Activated naive CD4-positive, alpha-beta T cell treated with Interleukin-2 at 50 U/mL for 16 hours (primary cell): ENCODE measurements at places on chromosomes 13 and 19.

- no peak for DNase-seq
These were observed 15.5 kb downstream of the BTBD2 start for GRCh38 chr19:1999856-2000515.

DNA sequence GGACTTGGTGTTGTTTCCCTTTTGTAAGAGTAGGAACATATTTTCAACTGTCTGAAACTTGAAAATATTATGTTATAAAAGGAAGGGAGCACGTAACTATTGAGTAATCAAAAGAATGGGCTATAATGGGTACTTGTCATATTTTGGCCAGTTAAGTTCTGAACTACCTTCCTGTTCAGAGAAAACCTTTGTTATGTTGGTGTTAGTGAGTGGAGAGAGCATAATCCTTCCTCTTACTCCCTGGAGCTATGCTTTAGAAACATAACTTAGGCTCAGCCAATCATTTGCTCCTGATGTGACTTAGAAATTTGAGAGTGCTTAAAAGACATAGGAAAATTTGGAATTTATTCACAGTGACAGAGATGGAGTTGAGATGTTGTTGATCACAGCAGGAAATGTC lies 482.5 kb upstream of the SPRY2 start:
- DNase-seq: no peak

DNA sequence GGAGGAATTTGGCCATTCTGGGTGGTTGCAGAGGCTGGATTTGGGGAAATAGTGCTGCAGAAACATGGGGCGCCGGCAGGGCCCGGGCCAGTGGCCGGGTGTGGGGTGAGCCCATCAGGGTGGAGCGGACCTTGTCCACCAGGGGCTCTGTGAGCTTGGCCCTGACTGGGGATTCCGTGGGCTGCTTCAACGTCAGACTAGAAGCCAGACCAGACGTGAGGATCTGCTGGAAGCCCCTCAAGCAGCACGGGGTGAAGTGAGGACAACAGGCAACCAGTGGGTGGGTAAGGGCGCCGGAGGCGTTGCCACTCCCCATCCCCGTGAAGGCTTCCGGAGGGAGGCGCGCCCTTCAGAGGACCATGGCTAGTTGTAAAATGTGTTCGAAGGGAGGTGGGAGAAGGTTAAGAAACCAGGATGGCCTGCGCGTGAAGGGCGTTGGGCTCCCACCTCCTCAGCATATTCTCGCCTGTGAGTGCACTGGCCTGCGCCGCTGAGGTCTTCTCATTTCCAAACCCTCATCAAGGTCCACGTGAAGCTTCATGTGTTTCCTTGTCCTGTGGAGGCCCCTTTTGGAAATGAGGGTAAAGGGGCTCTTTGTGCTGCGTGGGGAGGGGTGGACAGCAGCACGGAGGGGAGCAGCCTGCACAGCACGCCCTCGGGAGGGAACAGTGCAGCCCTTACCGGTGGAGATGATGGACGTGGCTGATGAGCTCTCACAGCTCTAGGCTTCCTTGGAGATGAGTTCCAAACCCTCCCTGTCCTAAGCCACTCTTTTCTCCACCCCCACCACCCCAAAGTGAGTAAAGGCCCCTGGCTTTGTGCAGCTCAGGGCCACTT lies 8.3 kb downstream of the TEX29 start:
- DNase-seq: no peak

DNA sequence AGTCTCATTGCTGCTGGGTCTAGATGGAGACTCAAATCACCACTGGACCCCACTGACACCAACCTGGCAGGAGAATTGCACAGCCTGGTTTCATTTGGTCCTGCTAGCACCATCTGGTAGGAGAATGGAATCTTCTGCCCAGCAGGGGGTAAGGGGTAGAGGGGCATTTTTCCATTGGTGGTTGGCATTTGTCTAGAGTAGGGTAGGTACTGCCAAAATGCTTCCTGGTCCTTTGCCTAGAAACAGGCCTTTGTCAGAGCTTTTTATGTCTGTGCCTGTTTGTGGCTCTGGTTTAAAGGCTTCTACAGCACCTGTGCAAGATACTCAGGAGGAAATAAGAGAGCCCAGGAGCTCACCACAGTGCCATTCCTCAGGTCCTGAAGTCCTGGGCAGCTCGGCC lies 121.3 kb downstream of the KCTD12 start:
- no peak for DNase-seq

GRCh38 chr19:51121257-51121656 lies 3.4 kb upstream of the SIGLEC9 start:
- no peak for DNase-seq

GRCh38 chr13:49305792-49306425 lies 58.2 kb downstream of the CDADC1 start:
- DNase-seq: no peak

DNA sequence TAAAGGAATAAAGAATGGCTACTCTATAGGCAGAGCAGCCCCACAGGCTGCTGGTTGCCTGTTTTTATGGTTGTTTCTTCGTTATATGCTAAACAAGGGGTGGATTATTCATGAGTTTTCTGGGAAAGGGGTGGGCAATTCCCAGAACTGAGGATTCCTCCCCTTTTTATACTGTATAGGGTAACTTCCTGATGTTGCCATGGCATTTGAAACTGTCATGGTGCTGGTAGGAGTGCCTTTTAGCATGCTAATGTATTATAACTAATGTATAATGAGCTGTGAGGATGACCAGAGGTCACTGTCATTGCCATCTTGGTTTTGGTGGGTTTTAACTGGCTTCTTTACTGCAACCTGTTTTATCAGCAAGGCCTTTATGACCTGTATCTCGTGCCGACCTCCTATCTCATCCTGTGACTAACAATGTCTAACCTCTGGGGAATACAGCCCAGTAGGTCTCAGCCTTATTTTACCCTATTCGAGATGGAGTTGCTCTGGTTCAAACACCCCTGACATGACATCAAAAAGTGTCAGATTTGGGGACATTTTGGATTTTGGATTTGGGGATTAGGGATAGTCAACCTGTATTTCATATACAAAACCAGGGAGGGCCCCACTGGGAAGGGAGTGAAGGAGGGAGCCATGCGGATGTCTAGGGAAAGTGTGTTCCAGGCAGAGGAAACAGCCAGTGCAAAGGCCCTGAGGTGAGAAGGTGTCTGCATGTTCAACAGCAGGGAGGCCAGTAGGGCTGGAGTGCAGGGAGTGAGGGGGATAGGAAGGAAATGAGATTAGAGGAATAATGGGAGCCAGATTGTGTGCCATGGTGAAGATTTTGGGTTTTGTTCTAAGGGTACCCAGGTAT lies 10.9 kb downstream of the FXYD5 start:
- no peak for DNase-seq

DNA sequence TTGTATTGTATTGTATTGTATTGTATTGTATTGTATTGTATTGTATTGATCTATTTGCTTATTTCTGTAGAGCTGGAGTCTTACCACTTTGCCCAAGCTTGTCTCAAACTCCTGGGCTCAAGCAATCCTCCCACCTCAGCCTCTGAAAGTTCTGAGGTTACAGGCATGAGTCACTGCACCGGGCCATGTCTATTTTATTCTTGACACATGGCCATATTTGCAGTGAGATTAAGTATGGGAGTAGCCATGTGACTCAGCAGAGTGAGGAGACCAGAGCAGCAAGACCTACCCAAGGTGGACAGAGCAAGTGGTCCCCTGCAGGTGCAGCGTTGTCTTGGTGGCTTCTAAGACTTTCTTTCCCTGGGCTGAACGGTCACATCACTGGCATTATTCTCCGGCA lies 49.1 kb upstream of the UBAC2 start:
- DNase-seq: peak; percentile 10

- DNase-seq: no peak
These were observed 65.6 kb downstream of the DHRS12 start for GRCh38 chr13:51738226-51738905.

GRCh38 chr13:112119192-112120030 lies 52.5 kb downstream of the SOX1 start:
- no peak for DNase-seq

DNA sequence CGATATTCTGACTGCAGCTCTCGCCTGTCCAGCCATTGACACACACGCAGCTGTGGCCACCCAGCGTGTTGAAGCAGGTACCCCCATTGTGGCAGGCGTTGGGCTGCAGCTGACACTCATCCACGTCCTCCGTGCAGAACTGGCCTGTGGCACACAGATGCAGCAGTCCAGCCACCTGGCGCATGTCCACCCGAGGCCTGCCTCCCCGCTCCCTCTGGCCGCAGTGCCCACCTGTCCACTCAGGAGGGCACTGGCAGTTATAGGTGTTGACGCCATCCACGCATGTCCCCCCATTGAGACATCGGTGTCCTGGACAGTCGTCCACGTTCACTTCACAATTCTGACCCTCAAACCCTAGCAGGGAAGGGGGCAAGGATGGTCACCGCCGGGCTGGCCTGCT lies 9.3 kb downstream of the NOTCH3 start:
- DNase-seq: no peak

GRCh38 chr13:113176280-113176679 lies 17.8 kb downstream of the PROZ start:
- DNase-seq: peak; percentile 61

- no peak for DNase-seq
These were observed 50.1 kb upstream of the ATP12A start for GRCh38 chr13:24630121-24630520.

GRCh38 chr19:12784394-12784870 lies 6.9 kb upstream of the JUNB start:
- no peak for DNase-seq

DNA sequence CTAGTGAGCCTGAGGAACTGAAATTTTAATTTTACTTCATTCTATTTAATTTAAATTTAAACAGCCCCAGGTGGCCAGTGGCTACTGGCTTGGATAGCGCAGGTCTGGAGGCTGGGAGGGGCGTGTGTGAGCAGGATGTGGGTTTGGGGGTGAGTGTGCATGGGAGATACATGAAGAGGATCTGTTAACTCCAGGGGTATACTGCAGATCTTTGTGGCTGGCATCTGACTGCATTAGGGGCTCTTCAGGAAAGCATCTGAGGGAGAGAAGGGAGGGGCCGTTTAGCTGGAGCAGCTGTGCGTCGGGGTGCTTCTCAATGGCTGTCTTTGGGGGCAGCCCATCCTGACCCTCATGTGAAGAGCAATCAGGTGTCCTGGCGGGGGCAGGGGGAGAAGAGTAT lies 6.8 kb downstream of the SHANK1 start:
- no peak for DNase-seq

- no peak for DNase-seq
These were observed 14.0 kb downstream of the CDX2 start for GRCh38 chr13:27955014-27955591.

- no peak for DNase-seq
These were observed 8.4 kb downstream of the PNMA8B start for GRCh38 chr19:46487178-46487801.

DNA sequence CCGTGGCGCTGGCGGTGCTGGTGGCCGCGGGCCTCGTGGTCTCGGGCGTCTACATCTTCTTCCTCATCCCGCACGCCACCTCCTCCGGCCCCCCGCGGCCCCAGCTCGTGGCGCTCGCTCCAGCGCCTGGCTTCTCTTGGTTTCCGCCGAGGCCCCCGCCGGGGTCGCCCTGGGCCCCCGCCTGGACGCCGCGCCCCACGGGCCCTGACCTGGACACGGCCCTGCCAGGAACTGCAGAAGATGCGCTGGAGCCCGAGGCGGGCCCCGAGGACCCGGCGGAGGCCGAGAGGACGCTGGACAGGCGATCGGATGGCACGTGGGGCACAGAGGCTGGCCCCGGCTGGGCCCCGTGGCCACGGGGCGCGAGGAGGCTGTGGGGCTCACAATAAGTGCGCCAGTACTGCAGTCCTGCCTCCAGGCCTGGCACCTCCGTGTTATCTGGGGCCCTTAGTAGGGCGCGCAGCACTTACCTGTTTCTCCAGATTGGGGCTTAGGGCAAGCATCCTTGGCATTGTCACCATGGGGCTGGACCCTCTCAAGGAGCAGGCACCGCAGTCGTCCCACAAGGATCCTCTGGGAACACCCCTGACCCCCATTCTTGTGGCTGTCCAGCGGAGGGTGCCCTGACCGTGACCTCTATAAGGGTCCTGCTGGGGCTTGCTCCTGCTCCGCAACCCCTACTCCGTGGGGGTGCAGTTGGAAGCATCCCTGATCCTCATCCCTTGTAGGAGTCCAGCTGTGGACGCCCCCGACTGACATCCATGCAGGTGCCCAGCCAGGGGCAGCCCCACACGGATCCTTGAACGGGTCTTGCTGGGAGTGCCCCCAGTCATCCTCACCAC lies 1.5 kb downstream of the RNF225 start:
- no peak for DNase-seq

DNA sequence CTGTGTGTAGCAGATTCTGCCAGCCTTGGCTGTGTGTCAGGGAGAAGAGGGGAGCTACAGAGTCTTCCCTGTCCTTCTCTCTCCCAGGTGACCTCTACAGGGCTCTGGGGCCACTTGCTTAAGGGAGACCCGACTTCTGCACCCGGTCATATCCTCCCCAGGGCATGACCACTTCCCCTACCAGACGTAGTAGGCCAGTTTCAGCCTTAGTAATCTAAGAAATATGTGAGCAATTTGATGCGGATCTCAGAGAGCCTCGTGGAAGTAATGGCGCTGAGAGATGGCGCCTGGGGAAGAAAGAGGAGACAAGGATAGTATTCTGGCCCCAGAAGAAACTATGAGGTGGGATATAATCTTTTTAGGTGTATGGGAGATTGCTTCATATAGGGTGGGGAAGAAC lies 41.9 kb downstream of the NFIX start:
- DNase-seq: no peak
